Activated CD8-positive, alpha-beta memory T cell treated with anti-CD3 and anti-CD28 coated beads, Interleukin-2, amount 50 U/mL, for 48 hours (primary cell): ENCODE measurements at places on chromosomes 2 and 18.
A peak's percentile ranks its signal among the peaks of the same experiment; 100 is the strongest.

GRCh38 chr2:207673431-207673830 lies 38.0 kb upstream of the CCNYL1 start:
- DNase-seq = no peak

DNA sequence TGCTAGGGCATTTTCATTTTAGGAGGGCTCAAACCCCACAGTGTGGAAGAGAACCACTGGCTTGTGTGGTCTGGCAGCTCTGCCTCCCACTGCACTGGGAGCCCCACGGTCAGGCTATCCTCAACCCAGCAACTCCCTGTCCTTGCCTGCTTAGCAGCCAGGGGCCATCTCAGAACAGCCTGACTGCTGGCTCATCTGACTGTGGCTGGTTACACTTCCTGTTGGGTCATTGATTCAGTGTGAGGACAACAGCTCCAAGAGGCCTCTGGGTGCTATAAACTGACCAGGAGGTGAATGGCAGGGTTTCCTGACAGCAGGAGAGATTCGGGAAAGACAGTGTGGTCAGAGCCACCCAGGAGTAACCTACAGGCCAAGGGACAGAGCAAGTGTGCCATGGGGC lies 40.1 kb downstream of the AMER3 start:
- DNase-seq = no peak

DNA sequence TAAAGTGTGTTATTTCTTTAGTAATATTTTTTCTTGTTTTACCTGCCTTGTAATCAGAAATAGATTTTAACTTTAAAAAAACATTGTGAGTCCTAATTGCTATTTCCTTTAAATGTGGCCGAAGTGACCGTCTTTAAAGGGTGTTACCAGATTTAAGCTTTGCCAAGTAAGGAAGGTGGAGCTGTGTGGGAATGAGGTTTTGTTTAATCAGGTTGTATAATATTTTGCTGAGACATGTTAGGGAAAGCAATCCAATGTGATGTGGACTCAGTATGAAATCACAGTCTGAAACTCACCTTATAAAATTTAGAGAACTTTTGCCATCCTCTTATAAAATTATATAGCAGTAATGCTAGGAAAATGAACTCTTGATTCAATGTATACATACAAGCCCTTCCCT lies 32.9 kb upstream of the ITPRID2 start:
- no peak for DNase-seq

GRCh38 chr2:122081751-122082150 lies 326.3 kb downstream of the TSN start:
- DNase-seq = no peak

DNA sequence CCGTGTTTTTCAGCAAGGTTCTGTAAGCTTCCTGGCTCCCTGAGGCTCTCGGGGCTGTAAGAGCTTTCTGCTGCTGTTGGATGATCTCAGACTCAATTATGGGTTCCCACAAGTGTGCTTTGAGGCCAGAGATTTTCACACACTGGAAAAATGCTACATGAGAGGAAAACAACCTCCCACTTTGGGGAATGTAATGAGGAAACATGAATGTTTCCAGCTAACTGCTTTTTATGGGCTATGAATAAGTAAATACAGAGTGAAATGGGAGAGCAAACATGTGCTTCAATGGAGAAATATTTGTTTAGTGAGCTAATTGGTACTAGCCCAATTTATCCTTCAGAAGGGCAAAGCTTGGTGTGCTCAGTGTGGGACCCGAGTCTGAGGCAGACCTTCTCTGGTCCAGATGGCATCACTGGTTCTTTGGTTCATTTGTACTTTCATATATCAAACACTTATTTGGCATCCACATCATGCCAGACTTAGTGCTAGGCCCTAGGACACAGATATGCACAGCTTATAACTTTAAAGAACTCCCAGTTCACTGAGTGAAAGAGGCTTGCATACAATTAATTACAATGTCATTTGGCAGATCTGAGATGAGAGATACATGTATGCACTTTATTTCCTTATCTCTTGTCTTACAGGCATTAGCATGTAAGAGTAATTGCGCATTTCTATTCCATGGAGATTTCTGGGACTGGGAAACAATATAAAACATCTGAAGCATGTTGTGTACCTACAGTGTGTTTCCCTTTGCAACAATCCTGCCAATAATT lies 248.8 kb downstream of the RDH14 start:
- DNase-seq = no peak

DNA sequence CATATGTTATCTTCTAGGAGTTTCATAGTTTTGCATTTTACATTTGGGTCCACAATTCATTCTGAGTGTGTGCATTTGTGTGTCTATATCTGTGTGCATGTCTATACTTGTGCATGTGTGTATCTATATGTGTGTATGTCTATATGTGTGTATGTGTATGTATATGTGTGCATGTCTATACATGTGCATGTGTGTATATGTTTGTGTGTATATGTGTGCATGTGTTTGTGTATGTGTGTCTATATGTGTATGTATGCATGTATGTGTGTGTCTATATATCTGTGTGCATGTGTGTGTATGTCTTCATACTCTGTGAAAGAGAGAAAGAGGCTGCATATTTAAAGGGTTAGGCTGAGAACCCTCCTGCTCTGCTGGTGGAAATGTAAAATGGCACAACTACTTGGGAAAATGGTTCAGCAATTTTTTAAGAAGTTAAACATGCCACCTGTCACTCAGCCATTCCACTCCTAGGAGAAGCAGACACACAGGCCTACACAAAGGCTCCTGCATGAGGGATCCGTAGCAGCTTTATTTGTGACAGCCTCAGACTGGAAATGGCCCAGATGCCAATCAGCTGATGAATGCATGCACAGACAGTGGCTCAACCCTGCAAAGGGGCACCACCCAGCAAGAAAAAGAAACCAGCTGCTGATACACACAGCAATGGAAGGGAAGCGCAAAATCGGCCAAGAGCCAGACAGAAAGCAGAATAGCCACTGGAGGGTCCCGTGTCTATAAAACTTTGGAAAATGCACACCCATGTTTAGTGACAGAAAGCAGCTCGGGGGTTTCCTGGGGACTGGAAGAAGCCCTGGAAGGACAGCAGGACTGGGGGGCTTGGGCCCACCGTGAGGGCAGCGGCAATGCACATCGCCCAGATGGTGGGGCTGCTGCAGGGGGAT lies 146.8 kb downstream of the SEPTIN10 start:
- DNase-seq = no peak

GRCh38 chr2:30768708-30769480 lies 38.4 kb downstream of the CAPN13 start:
- peak; percentile 18 for DNase-seq

DNA sequence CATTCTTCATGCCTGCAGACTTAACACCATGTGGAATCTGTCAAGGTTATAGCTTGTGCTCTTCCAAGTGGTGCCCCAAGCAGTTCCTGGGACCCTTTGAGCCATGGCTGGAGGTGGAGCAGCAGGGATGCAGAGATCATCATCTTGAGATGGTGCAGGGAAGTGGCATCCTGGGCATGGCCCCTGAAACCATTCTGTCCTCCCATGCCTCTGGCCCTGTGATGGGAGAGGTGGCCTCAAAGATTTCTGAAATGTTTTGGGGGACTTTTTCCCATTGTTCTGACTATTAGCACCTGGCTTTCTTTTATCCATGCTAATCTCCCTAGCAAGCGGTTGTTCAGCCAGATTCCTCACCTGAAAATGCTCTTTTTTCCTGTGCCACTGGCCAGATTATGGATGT lies 10.3 kb upstream of the TMEM37 start:
- DNase-seq = no peak

DNA sequence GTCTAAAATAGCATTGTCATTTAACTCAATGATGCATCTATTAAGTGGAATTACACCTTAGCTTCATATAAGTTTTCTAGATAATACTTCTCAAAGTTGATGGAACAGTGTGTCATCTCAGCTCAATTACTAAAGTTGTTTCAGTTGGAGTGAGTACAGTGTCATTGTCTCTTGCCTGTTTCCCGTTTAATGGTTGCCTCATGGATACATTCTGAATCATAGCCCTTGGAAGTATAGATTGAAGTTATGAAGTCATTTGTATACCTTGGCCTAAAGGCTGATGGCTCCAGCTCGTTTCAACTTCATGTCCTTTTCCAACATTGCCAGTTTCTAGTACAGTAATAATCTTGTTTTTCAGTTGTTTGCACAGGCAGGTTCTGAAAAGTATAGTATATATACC lies 130.5 kb upstream of the NOSTRIN start:
- DNase-seq = no peak

DNA sequence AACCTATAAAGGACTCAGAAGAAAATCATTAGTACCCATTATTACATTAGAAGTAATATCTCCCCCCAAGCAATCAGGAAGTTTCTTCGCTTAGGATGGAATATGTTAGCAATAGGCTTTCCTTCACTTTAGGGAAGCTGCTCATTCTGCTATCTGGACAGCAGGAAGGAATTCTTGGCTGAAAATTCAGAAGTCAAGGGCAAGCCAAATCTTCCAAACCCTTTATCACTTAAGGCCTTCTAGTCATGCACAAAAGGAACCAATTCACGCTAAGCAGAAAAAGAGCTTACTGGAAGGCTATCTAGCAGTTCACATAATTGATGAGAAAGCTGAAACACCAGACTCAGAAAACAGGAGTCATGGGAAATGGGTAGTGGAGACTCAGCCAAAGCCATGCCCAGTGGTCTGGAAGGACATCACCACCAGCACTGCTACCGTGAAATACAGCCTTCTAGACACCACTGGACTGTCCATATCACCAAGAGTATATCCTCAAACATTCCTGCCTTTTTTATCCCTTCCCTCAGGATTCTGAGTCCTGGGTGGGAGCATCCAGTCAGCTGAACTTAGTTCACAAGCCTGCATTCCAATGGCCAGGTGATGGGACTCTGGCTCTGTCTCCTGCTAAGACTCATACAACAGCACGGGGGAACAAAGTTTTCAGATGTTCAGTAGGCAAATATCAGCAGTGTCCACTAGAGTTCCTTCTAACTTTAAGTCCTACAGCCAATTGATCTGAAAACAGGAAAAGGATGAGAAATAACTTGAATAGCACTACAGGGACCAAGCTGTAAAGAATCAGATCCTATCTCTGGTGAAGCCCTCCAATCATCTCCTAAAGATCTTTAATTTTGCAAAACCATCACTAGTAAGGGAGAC lies 14.8 kb upstream of the ADAM17 start:
- no peak for DNase-seq

DNA sequence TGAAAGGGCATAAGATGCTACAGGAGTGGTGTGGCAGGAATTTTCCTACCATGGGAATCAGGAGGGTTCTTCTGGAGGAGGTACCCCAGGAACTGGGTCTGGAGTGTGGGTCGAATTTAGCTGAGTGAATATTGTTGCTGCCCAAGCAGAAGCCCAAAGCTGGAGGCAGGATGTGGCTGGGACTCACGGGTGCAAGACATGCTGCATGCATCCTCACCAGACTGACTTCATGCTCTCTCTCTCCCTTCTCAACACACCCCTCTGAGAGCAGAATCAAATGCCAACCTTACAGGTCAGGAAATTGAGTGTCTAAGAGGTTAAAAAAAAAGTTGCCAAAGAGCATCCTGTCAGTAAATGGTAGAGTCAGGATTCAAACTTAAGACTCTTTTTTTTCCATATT lies 78.8 kb upstream of the TTC39C start:
- no peak for DNase-seq

- DNase-seq = no peak
These were observed 205.9 kb downstream of the SNTG2 start for GRCh38 chr2:1156531-1156930.

DNA sequence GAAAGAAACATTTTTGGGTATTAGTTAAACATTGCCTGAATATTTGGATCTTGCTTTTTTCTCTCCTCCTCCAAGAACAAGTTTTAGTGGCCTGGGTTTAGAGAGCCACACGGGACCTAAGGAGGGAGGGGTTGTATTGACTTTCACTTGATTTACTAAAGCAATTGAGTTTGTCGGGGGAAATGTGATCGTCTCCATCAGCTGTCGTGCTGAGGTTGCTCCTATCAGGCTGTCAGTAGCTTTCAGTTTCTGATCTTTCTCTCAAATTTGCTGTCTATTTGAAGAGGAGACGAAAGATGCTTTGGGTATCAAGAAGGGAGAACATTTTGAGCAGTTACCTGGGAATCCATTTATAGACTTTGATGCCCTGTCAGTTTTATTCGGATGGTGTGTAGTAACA lies 106.0 kb downstream of the SETBP1 start:
- no peak for DNase-seq

DNA sequence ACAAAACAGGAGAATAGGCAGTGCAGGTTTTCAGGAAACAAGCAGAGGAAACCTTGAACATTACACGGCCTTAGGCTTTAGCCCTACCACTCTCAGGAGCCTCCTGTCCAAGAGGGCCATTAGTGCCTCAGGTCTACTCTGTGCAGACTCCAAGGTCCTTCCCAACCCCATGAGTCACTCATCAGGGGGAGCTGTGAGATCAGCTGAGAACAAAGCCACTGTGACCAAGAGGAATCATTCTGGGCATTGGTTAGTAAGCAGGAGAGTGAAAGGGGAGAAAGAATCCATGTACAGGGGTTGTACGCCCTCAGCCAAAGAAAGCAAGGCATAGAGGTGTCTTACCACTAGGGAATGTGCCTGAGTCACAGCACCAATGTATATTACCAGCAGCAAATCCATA lies 680.3 kb downstream of the DPP10 start:
- DNase-seq = no peak

GRCh38 chr2:70381821-70382220 lies 80.0 kb upstream of the FAM136A start:
- no peak for DNase-seq

- no peak for DNase-seq
These were observed 4.9 kb downstream of the ASPRV1 start for GRCh38 chr2:69956475-69956979.

DNA sequence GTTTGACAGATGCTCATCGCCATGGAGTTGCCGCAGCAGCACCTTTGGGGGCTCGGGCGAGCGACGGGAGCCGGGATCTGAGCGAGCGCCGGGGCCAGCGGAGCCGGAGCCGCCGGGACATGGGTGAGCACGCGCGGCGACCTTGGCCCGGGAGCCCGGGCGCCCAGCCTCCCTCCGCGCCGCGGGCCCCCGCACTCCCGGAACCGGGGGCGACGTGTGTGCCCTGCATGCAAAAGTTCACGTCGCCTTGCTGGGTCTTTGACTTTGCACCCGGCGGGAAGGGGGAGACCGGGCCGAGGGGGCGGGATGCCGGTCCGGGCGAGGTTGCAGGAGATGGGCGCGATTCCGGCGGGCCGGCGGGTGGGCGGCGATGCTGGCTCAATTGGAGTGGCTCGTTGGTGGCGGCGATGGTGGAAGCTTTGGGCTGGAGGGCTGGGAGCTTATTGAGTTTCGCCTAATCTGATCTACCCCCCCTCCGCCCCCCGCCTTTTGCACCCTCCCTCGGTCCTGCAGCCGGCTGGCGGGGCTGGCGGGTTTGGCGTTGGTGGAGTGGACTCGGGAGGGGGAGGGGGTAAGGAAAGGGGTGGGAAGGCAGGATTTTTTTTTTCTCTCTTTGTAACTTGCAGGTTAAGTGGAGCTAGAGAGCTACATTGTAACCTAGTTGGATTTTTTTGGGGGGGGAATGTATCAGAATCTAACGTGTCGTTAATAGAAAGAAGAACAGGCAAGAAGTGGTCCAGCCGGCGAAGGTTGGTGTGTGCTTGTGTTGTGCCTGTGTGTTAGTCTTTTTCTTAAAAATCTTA lies at the start of gene SETBP1:
TSS of gene SETBP1 (plus strand) at position 616 of the 803 bp plus-strand sequence. CDS start 20,459 bp downstream, outside the sequence.
- DNase-seq = peak; percentile 80

GRCh38 chr2:172885996-172886395 lies 150.4 kb downstream of the RAPGEF4 start:
- no peak for DNase-seq

- DNase-seq = no peak
These were observed 921 bp downstream of the RPE start for GRCh38 chr2:210003359-210003758.

GRCh38 chr2:217789003-217789735 lies 213.6 kb downstream of the TNS1 start:
- DNase-seq = peak; percentile 96

- no peak for DNase-seq
These were observed 99.6 kb upstream of the MCFD2 start for GRCh38 chr2:47015206-47015605.

- no peak for DNase-seq
These were observed 55.0 kb downstream of the CHST9 start for GRCh38 chr18:27130065-27130630.
